T-helper 2 cell treated with Interferon-gamma antibody and Interleukin-4, amounts not matched to agents 5 μg/mL and 100 μg/mL, for 36 hours (primary cell): ENCODE measurements at places on chromosomes 12 and 14.

- DNase-seq: no peak
Measured at GRCh38 chr12:21583587-21583986, 21.1 kb downstream of the GYS2 start.

DNA sequence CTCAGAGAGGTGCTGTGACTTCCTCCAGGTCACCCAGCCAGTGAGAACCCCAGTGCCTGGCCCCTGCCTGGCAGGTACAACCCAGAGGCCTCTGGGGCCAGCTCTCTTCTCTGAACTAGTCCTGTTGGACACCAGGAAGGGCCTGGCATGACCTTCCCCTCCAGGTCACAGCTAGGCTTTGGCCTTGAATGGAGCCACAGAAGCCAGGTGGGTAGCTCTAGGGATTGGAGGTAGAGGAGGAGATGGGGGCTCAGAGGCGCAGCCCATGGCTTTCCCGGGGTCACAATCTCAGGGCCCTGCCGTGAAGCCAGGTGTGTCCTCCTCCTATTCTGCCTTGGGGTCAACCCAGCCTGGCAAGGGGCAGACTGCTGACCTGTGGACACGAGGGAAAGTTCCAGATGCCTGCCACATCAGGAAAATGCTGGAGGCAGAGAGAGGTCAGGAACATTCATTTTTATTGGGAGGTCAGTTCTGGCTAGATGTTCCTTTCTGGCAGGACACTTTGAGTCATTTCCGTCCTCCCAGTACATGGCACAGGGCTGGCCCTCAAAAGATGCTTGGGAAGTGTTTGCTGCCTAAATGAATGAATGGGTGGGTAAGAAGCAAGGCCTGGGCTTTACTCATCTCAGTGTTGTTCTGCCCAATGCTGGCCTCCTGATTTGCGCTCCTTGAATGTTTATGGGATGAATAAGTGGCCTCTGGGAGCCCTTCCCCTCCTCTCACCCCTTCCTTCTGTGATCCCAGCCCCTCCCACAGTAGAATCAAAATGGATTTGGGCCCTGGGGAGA is 25.4 kb downstream of the FAM222A start:
- no peak for DNase-seq

- no peak for DNase-seq
Measured at GRCh38 chr14:32087173-32087861, 10.2 kb downstream of the ARHGAP5 start.

GRCh38 chr14:22383515-22384166 is 205.4 kb downstream of the DAD1 start:
- DNase-seq: no peak

DNA sequence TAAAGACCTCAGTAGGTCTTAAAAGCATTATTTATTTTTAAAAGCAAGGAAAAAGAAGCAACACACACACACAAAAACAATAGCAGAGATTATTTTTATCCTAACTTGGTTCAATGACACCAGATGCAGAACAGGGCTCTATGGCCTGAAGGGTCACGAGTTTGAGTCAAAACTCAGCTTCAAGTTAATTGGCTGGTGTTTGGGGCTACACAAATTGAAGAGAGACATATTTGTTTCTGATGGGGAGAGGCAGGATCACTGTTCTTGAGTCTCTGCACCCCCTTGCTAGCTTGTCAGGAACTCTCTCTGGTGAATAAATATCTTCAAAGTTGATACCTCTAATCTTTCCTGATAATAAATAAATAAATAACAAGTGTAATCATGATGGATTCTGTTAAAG is 466.1 kb downstream of the PRKD1 start:
- no peak for DNase-seq

GRCh38 chr12:24853588-24853987 is 95.3 kb downstream of the BCAT1 start:
- no peak for DNase-seq

DNA sequence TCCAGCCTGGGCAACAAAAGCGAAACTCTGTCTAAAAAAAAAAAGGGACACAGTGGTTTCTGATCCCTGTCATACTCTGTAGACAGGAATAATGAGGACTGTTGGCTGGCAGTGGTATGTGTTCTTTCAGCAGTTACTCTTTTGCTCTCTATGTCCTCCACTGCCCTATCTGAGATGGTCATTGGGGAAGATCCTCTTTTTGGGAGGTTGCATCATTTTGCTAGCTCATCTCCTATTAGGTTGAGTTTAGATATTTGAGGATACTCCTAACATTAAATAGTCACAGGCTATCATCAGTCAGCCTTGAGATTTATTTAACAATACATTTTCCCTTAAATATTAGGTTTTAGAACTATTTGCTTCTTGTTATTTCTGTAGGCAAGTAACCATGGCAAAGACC is 5.9 kb upstream of the CCDC91 start:
- DNase-seq: no peak

GRCh38 chr12:9642606-9643265 is 26.8 kb upstream of the CLEC2D start:
- DNase-seq: no peak

DNA sequence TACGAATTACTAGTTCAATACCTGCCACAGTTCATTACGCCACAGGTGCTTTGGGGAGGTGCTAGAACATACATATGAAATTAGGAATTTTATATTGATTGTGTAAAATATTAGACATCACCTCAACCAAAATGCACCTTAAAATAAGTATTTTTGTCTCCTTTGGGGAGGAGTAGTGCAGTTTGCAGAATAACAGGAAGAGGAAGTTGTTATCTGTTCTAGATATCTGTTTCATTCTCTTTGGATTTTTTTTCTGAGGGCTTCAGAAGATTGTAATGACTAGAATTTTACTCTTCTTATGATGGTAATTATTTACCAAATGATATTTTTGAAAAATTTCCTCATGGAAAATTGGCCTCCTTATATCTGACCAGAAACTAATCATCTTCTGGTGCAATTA is 9.9 kb upstream of the GYS2 start:
- DNase-seq: no peak

DNA sequence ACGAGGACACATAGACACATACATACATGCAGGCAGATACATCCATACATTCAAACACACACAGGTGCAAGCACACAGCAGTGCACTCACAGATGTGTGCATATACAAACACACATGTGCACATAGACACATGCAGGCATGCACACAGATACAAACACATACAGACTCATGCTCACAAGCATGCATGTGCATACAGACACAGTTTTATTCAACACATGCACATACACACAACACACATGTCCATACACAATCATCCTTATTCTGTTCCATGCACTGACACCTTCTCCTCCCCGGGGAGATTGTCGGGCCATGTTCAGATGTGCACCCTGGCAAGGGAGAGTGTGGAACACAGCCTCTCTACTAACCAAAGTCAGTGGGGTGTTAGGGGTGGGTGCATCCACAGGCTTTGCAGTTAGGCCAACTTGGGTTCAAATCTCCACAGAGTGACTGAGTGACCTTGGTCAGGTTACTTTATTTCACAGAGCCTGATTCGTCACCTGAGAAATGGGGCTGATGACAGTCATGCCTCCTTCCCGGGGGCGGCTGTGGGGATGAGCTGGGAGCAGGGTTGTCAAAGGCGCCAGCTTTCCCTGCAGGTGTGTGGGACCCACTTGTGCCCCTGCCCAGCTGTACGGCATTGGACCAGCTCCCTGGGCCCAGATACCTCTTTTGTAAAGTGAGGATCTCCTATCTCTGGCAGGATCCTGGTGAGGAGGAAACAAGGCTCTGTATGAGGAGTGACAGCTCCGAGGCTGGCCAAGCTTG is 250.1 kb downstream of the SLC41A2 start:
- no peak for DNase-seq

- peak; percentile 30 for DNase-seq
Measured at GRCh38 chr14:103721334-103722120, 5.9 kb downstream of the ZFYVE21 start.

- DNase-seq: no peak
Measured at GRCh38 chr14:50311337-50311971, 575 bp downstream of the L2HGDH start.

DNA sequence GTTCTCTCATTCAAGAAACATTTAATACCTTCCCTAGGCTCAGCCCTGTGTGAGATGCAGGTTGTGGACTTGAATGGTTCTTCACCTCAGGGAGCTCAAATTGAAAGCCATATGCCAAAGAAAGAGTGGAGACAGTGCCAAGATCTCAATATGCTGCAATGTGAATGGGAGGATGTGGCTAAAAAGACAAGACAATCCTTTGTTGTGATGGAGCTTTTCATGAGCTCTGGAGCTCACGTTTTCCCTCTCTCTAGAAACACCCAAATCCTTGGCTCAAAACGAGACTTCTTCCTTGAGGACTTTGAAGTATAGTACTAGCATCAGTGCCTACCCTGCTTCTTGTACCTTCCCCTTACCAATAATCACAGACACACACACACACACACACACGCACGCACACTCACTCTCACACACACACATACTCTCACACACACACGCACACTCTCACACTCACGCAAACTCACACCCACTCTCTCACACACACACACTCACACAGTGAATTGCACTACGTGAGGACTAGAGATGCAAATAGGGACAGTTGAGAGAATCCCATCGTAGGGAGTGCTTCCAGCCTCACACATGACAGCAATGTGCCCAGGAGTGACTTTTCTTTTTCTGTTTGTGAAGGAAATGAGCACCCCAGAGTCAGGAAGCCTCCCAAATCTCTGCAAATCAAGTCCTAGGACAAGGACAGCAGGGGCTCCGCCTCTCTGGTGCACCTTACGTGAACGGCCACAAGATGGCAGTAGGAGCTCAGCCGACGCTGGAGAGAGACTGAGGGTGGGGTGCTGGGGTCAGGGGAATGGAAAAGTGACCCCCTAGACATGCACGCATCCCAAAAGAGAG is 231.4 kb downstream of the PCNX1 start:
- DNase-seq: peak; percentile 46

DNA sequence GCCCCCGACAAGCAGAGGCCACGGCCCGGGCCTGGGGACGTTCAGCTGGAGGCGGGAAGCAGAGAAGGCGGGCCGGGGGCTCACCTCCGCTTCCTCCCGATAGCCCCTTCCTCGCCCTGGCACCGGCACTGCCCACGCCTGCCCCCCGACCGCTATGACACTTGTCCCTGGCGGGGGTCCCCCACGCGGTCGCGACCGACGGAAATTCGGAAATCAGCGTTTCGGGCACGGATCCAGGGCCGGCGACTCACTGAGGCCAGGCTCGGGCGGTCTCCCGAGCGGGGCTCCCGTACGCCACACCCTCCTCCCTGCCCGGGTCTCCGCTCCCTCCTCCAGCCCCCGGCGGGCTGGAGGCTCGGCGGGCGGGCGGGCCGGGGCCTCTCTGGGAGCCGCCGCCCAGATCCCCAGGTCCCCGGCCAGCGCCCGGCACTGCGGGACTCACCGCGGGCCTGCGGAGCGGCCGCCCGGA is 581 bp downstream of the PITPNM2 start:
- DNase-seq: peak; percentile 17

DNA sequence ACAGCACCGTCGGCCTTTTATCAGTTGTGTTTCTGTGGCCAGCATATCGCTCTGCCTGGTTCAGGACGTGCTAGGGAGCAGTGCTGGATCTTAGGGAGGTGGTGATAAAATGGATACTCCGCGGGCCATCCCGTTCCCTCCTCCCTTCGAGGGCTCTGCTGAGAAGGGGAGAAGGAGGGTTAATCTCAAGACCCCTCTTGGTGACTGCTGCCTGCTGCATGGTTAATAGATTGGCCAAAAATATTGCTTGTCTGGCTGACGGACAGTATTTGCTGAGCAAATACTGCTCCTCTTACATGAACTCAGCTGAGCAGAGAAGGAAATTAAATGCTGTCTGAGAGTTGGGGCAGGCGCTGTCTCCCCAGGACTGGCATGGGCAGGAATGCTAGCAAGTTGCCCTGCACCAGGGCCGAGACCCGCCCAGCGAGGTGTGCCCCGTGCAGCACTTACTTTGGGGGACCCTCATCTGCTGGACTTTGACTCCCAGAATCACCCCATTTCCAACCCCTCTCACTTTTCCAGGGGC is 1.2 kb downstream of the FBRSL1 start:
- DNase-seq: no peak

DNA sequence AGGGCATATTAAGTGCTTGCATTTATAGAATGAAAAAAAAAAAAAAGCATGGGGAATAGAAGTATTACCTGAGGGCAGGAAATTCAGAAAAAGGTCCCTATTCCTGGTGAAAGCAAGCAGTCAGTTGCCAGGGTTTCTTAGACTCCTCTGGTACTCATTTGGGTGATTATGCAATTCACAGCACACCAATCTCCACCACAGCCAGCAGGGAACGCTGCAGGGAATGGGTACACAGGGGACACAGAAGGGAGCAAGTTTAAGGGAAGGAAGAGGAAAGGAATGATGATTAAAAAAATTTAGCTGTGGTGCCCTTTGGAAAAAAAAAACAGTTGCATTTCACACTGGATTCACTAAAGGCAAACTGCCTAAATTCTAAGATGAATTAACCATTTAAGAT is 14.2 kb downstream of the BLTP3B start:
- DNase-seq: no peak

DNA sequence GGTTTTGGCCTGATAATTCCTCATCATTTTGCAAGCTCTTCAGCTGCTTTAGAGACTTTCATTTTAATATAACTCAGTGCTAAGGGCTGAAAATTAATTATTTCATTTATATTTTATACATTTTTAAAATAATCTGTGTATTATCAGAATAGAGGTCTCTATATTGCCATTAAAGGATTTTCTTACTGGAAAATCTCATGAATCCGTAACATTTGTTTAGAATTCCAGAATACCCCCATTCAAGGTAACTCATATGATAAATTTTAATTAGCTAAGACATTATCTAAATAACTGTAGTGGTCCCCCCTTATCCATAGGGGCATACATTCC is 51.6 kb downstream of the BMAL2 start:
- no peak for DNase-seq

GRCh38 chr12:46830731-46831334 is 5.0 kb upstream of the SLC38A4 start:
- no peak for DNase-seq

DNA sequence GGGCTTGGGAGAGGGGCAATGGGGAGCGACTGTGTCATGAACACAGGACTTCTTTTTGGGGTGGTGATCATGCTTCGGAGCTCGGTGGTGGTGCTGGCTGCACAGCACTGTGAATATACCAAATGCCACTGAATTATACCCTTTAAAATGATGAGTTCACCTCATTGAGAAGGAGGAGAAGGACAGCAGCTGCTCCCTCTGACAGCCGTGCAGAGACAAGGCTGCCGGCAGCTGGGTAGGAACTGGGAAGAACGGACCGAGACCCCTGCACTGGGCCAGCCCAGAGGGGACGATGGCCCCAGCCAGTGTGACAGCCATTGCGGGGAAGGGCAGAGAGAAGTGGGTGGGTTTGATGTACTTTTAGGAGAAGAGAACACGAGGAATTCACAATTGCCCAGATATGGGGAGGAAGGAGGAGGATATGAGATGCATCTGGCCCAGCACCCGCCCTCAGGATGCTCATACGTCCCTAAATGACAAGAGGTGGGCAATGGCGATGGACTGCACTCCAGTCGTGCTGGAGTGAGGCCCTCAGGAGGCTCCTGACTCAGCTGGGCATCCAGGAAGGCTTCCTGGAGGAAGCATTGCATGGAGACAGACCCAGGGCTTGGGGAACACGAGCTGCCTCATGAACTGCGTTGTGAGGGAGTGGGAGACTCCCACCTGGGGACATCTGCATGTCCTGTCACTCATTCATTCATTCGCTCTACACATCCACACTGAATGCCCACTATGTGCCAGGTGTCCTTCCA is 64.3 kb upstream of the C14orf180 start:
- no peak for DNase-seq

GRCh38 chr14:68139431-68140075 is 320.0 kb downstream of the RAD51B start:
- DNase-seq: no peak

GRCh38 chr12:131153956-131154355 is 200.2 kb downstream of the ADGRD1 start:
- no peak for DNase-seq
